Endothelial cell of coronary artery (primary cell): ENCODE measurements at places on chromosomes 2 and 18. TPM values are rescaled to one million over a fixed set of nuclear protein-coding genes. Genes with fewer than 3 reads are reported as not detected.

Gene IL37
- total RNA-seq = not detected in 2 replicates

Gene DTNA
- 1.5 and 2.1 TPM in 2 replicates for total RNA-seq

Gene ICOS
- total RNA-seq = not detected in 2 replicates

Gene ATG16L1
- 30.7 and 37.1 TPM in 2 replicates for total RNA-seq

Gene SH3RF3
- total RNA-seq = 5.2 and 6.1 TPM in 2 replicates
